ENCODE measurements at places on chromosomes 5 and 9.

DNA sequence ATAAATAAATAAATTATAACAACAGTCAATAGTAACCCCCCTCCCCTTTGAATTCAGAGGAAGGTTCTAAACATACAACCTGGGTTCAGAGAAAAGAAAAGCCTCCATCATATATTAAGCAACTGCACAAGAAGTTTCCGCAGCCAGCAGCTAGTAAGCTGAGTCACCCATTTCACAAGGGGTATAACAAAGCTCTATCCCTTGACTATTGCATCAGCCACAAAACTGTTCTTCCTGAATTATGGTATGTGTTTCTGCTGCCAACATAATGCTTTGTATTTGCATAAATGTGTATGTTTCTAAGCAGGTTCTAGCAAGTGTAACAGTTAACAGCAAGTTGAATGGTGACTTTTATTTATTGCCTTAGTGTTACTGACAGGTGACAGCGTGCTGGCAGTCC is 6.8 kb upstream of the CEP120 start:
- DNase-seq = no peak

DNA sequence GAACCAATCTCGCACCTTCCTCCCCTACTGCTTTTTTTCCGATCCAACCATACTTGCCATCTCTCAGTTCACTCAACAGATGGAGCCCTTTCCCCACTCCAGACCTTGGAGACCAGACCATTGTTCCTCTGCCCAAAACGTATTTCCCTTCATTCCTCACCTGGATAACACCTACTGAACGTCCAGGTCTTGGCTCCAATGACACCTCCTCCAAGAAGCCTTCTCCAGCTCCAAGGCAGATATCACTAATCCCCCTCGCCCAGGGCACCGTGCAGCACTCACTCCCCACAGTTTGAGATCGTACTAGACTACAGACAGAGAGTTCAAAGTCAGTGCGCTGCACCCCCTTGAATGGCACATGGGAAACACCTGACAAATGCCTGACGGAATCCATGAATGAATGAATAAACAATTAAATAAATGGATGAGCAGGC is 47.1 kb upstream of the AKNA start:
- no peak for DNase-seq

GRCh38 chr9:128153060-128153946 is 4.0 kb downstream of the LCN2 start:
- no peak for DNase-seq

DNA sequence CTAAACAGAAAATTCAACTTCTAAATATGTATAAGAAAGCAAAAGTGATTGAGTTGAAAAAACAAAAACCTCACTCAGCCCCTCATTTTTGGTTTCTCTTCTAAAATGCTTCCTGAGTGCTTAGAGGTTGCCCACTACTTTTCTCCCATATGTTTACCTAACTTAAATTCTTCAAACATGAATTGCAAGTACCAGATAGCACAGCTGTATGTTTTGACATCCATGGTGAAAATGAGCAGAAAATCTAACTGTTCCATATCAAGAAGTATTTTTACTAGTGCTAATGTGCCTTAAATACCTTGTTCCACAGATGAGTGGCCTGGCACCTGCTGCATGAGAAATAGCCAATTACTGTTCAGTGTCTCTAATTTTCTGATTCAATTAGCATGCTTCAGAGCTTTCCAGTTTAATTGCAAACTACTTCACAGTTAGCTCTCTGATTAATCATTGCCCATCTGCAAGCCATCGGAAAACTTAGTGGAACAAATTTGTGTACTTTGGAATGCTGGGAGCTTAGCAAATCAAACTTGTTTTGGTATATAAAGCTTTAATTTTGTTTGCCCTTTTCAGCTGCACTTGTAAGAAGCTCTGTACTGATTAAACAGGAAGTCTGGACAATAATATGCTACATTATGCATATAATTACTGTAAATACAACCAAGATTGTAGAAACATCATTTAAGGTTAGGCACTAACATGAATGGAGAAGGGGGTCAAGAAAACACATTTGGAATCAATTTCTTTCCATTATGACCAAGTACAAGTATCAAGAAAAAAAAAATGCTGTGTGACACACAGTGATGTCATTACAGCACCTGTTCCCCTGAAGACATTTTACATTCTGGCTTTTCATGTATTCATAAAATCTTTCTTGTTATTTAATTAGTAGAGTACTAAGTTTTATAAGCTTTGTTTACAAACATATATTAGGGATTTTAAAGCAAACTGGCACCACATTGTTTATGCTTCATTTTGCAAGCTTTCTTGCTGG is 65.6 kb downstream of the POU5F2 start:
- DNase-seq = no peak

DNA sequence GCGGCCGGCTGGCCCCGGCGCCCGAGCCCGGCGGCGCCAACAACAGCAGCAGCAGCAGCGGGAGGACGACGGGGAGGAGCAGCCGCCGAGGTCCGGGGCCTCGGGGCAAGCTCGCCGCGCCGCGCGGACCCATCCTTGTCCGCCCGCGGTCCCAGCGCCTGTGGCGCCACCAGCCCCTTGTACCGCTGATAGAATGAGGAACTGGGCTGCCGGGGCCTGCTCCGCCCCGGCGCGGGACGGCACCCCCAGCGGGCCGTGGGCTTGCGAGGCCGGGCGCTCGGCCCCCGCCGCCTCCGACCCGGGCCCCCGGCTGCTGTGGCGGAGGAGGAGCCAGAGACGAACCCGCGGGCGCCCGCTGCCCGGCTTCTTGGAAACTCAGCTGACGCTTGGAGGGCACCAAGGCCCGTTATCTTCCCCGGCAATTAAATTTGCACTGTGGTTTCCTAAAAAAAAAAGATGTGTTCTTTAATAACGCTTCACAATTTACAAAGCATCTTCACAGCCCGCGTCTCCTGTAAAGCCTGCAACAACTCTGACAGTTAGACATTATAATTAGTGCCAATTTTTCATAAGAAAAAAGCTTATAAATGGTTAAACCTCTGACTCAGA is at the start of gene ARSB:
Gene ARSB (minus strand): TSS at position 195 of the 609 bp plus-strand sequence. CDS start 62 bp downstream, at position 133.
- DNase-seq = peak; percentile 52

DNA sequence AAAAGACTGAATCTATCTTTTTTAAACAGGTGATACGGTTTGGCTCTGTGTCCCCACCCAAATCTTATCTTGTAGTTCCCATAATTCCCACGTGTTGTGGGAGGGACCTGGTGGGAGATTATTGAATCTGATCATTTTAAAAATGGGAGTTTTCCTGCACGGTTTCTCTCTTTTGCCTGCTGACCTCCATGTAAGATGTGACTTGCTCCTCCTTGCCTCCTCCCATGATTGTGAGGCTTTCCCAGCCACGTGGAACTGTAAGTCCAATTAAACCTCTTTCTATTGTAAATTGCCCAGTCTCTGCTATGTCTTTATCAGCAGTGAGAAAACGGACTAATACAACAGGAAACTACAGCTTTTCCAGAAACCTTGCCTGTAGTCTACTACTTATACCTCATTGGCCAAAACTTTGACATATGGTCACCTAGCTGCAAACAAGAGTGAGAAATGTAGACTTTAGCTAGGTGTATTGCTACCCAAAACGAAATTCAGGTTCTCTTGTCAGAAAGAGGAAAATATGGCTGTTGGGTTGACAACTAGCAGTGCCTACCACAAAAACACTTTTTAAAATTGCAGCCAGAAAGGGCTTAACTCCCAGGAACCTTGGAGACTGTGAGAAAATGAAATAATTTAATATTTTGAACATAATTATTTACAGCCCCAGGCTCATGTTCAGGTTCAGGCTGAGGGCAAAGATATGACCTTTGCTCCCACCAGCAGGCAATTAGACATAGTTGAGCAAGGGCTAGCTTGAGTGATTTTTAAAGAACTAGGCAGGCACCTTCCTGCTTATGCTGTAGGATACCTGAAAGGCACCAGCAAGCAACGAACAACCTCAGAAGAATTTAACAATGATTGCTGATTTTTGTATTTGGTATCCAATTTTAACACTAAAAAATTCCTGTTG is 7.4 kb upstream of the AGGF1 start:
- DNase-seq = no peak

- no peak for DNase-seq
Observed at GRCh38 chr5:73899055-73899454, 273.1 kb downstream of the ARHGEF28 start.

- no peak for DNase-seq
Observed at GRCh38 chr9:9963841-9964240, 649.0 kb downstream of the PTPRD start.

DNA sequence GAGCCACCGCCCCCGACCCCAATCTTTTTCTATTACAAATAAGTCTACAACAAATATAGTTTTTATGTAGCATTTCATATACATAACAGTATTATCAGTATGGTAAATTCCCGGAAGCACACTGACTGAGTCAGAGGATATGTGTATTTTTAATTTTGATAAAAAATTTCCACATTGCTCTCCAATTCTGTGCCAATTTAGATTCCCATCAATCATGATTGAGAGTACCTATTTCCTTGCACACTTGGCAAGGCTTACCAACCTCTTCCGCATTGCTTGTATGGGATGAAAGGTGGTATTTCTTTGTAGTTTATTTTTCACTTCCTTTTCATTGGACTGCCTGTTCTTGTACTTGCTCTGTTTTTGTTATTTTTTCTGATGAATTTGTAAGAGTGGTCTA is 204.6 kb downstream of the RFX3 start:
- DNase-seq = no peak

DNA sequence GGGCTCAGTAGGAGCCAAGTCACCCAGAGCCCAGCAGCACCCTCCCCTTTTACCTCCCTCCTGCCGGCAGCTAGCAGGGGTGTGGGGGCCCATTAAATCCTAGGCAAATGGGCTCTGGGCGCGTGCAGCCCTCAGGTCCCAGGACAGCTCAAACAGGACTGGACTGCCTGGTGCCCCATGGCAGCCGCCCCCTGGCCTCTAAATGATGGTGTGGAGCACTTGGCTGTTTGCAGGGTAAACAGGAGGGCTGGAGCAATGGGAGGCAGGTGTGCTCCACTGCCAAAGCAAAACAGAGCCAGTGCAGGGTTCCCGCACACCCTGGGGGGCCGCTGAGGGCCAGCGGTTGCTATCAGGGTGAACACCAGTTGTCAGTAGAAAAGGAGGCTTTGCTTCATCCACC is 55.9 kb upstream of the C5orf58 start:
- no peak for DNase-seq

- no peak for DNase-seq
Observed at GRCh38 chr9:75358846-75359245, 270.5 kb downstream of the OSTF1 start.

- no peak for DNase-seq
Observed at GRCh38 chr5:107275333-107275732, 395.4 kb downstream of the EFNA5 start.

- no peak for DNase-seq
Observed at GRCh38 chr5:10649666-10650380, 86.0 kb downstream of the ANKRD33B start.

DNA sequence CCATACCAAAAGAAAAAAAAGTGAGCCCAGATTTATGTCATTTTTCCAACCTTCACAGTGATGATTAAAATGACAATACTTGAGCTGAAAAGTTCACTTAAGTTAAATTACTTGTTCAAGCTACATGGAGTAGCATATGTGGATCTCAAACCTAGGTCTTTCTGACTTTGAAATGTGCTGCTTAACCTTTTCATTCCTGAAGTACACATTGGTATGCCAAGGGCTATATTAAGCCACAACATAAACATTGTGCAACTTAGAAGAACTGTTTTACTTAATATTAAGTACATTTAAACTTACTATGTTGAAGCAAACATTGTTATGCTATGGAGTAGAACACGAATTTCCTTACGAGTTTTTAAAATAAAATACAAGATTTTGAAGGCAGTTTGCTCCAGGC is 105.0 kb downstream of the GIN1 start:
- no peak for DNase-seq

DNA sequence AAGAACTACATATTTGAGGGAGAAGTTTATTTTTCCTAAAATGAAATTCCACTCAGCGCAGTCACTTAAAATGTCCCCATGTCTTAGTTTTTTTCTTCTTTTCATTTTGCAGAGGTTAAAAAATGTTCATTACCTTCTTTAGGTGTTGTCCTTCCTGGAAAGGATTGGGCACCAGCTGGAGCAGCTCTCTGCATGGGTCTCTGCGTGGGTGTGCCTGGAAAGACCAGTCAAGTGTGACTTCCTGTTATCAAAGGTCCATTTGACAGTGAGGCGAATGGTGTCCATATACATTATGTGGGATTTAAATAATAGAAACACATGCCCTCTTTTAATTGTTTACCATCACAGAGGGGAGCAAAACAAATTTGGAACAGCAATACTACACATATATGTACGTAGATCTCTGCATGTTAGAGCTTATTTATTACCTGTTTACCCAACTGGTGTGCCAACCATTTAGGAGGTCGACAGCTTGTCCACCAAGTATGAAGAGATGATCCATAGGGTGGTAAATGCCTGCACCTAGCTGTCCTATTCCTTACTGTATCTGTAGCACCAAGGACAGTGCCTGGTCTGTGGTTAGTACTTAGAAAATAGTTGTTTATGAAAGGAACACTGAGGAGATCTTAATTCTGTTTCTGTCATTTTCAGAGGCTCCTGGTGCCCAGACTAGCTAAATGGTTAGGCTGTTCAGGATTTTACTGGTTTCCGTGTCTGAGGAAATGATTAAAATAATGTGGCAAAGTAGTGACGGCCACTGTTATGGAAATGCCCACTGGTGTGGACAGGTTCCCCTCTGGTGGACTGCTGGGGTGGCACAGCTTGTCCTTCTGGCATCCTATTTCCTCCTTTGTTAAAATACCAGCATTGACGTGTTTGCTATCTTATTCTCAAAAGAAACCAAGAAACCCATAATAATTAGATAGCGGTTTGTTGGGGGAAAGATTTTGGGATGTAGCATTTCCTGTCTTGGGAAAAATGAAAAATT is 200.4 kb downstream of the MAST4 start:
- no peak for DNase-seq

DNA sequence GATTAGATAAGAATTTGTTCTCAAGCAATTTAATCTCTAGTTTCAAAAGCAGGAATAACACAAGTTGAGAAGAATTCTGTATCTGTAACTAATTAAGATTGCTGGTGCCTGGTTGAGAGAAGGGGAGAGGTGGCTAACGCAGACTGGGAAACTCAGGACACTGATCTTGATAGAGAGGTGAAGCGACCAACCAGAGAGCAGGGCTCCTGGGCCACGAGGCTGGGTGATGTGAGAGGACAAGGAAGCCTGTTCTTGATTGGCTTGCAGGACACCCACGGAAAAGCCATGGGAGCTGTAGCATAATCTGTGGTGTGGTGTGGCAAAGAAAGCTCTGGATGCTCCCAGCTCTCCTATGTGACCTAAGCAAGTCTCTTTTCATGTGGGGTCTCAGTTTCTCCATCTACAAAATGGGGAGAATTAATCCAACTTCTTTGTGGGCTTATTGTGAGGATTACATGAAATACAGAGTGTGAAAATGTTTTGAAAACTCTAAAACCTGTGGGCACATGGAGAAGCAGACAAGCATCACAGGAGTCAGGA is 594.1 kb upstream of the BRINP1 start:
- DNase-seq = no peak

GRCh38 chr9:110278080-110278707 is 21.9 kb upstream of the TXN start:
- no peak for DNase-seq

GRCh38 chr5:39850291-39850690 is 425.5 kb upstream of the DAB2 start:
- DNase-seq = no peak

Measured in mucosa of descending colon (tissue), 3 donors.